Activated CD4-positive, CD25-positive, alpha-beta regulatory T cell (primary cell): ENCODE measurements at places on chromosomes 5 and 9.

DNA sequence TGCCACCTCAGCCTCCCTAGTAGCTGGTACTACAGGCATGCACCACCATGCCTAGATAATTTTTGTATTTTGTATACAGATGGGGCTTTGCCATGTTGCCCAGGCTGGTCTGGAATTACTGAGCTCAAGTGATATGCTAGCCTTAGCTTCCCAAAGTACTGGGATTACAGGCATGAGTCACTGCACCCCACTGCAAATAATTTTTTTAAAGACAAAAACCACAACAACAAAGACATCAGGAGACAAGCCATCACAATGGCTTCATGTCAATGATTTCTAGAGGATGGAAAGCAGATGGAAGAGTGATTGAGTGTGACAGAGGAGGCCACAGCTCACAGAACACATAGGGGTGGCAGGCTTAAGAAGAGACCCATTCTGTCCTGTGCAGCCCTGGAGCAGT, 97.9 kb upstream of the PCSK1 start:
- DNase-seq, result no peak

DNA sequence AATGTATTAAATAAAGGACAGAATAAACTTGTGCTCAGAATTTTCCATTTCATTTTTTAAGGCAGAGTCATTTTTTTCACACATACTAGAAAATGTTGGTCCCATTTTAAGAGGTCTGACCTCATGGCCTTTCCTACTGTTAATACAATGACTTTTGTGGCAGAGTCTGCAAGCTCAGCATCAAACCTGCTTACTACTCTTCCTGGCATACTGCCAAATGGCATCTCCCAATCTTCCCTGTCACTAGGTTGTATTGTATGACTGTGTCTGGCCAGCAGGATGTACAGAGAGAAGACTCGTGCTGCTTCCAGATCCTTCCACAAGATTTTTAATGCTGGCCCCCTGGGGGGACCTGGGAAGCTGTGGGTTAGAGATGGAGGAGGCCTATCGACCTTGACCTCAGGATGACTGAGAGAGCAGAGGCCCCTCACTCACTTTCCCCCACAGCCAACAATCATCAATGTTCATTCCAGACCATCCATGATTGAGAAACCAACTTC, 64.7 kb downstream of the BARX1 start:
- no peak for DNase-seq

GRCh38 chr5:59178482-59178881, 595.6 kb downstream of the RAB3C start:
- no peak for DNase-seq

GRCh38 chr9:72280913-72281500, 84.0 kb downstream of the ZFAND5 start:
- peak; percentile 31 for DNase-seq

DNA sequence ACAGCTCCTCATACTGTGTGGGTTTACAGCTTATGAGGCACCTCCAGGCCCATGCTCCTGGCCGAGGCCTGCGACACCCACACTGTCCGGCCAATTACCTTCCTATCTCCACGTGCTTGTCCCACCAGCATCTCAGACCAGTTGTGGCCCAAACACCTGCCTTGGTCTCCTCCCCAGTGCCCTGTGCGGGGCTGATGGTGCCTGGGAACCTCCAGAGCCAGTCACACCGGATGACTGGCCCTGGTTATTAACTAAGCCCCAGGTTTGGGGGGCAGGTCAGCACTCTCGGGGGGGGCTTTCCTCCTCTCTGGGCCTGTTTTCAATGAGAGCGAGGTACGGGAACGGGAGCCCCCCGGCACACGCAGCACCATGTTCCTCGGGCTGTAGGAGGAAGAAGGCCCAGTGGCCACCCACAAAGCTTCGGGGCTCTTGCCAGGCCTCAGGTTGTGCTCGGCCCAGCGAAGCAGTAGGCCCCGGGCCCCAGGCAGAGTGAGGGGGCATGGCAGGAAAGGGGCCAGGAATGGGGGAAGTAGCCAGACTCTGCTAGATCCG, 76.0 kb upstream of the PHYKPL start:
- DNase-seq, result no peak

GRCh38 chr5:82397741-82398320, 119.7 kb upstream of the RPS23 start:
- no peak for DNase-seq

DNA sequence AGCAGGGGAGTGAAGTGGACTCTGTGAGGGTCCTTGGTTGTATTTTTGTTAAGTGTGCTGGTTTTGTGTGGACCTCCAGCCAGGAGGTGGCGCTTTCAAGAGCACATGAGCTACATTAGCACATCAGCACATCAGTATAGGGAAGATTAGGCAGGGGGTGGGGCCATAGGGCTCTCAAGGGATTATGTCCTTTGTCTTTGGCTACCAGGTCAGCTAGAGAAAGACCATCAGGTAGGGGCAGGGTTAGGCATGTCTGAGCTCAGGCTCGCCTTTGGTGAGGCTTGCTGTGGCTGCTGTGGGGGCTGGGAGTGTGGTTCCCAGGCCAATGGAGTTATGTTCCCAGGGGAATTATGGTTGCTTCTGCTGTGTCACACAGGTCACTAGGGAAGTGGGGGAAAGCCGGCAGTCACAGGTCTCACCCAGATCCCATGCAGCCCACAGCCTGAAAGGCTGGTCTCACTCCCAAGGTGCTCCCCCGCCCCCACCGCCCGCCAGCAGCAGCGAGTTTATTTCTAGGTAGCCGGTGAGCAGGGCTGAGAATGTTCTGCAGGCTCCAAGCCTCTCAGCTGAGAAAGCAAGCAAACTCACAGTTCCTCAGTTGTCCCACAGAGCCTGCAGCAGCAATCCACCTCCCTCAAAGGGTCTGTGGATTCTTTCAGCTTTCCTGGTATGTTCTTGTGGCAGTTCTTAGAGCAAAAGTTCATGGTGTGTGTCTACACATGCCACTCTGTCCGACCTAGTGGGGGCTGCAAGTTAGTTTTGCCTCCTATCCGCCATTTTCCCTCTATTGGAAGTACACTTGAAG, 13.7 kb downstream of the OR1J1 start:
- no peak for DNase-seq

DNA sequence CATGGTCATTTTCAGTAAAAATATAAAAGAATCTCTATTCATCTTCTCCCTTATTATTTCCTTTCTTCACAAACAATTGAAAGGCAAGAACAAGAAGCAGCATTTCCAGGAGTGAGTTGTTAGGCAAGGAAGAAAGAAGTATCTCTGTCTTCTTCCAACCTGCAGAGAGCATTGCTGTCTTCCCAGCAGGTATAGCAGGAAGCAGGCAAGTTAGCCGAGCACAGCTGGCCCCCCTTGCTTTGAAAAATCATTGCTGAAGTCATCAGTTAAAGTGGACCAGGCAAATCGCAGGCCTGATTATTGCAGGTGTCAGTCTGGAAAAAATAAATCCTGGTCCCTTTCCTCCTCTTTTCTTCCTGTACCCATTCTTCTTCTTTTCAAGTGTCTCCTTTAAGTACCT, 353.1 kb upstream of the BRINP1 start:
- DNase-seq, result no peak

DNA sequence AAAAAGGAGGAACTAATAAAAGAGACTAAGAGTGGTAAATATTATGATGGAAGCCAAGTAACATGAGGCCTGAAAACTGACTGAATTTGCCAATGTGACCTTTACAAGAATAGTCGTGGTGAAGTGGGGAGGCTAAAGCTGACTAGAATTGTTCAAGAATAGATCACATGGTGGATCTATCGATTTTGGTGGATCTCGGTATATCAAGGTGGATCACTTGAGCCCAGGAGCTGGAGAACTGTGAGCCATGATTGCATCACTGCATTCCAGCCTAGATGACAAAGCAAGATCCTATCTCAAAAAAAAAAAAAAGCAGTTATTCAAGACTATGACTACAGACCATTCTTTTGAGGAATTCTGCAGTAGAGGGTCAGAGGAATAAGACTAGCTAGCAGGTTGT, 15.1 kb downstream of the ERMP1 start:
- no peak for DNase-seq

- no peak for DNase-seq
These were observed 22.9 kb upstream of the ROPN1L start for GRCh38 chr5:10418654-10419345.

GRCh38 chr5:143216211-143216610, 187.3 kb downstream of the NR3C1 start:
- no peak for DNase-seq

- no peak for DNase-seq
These were observed 456.2 kb downstream of the RASEF start for GRCh38 chr9:82606492-82607382.

DNA sequence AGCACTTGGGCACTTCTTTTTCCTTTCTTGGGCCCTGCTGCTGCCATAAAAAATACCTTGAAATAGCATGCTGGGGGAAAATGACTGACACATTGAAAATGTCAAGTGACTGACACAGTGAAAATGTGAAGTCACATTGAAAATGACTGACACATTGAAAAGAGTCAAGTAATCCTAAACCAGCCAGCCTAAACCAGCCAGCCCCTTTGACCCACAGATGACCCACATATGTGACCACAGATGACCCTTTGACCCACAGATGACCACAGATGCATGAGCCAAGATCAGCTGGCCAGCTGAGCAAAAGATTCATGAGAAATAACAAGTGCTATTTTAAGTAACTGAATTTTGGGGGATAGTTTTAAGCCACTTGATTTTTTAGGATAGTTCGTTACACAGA, 97.8 kb upstream of the SLC28A3 start:
- no peak for DNase-seq

- DNase-seq, result peak; percentile 77
These were observed 613 bp upstream of the TMEM267 start for GRCh38 chr5:43484106-43484849.

- no peak for DNase-seq
These were observed 29.6 kb upstream of the CXCL14 start for GRCh38 chr5:135608361-135608760.

DNA sequence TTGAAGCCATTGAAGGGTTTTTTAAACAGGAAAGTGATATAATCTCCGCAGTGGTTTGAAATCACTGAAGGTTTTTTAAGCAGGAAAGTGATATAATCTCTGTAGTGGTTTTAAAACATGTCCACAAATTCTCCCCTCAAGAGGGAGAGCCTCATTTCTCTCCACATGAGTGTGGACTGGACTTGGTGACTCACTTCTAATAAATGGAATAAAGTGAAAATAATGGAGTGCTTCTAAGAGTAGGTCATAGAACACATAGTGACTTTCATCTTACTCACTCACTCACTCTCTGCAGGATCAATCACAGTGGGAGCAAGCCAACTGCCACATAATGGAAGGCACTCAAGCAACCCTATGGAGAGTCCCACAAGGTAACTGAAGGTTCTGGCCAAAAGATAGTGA, 12.0 kb downstream of the CTNNAL1 start:
- no peak for DNase-seq

GRCh38 chr5:152601806-152602732, 197.0 kb upstream of the NMUR2 start:
- no peak for DNase-seq

GRCh38 chr5:4953576-4953975, 186.6 kb upstream of the ADAMTS16 start:
- DNase-seq, result no peak

- no peak for DNase-seq
These were observed 63.8 kb downstream of the TARS1 start for GRCh38 chr5:33504570-33504969.

DNA sequence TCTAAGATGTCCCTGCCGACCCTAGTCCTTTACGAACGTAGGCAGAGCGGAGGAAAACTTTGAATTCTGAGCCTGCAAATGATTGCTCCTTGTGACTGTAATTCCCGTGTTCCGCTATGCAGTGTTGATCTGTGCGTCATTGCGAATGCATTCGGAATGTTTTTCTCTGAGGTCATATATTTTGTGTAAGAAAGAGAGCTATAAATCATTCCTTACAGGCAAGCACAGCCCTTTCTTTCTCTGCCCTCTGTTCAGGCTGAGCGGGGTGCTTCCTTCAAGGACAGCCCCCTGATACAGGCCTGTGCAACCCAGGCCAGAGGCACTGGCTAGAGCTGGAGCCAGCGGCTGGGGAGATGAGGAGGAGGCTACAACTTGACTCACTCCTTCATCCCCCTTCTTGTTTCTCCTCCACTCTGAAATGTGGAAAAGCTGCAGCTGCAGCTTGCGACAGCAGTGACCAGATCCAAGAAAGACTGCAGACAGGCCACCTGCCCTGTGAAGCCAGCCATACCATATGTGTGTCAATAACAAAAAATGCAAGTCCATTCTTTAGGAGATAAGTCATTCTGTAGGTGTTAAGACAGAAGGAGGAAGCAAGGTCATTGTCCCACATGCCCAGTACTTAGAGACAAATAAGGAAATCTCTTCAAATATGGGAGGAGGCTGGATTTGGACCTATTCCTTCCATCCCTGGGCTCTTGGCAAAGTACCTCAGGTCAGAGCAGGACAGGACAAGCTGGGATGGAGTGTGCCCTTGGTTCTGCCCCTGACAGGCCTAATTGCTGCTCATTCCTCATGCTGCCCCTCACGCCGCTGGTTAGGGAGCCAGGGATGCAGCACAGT, 345.7 kb upstream of the WWC1 start:
- DNase-seq, result no peak

GRCh38 chr9:1804128-1804865, 210.8 kb upstream of the SMARCA2 start:
- DNase-seq, result no peak

DNA sequence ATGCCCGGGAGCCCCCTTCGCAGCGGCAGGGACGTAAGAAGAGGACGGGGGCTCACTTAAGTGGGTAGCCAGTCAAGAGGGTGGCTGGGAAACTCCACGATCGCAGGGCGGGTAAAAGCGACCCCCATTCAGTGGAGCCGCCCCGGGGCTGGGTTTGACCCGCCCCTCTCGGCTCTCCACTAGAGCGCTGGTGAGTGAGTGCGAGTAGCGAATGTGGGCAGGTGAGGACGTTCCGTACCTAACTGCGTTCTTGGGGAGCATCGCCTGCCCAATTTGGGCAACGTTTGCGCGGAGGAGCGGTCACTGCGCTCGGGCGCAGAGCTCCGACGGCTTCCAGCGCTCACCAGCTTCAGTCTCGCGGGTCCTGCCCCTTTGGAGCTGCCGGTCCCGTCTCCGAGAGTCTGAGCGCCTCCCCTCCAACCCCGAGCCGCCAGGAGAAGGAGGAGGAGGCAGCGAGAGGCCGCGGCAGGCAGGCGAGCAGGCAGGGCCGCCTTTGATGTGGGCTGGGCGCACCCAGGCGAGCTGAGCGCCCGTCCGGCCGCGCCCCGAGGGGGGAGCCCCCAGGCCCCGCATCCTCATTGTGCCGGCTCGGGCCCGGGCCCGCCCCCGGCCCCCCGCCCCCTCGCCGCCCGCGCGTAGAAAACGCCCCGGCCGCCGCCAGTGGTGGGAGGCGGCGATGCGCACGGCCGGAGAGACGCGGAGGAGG, at the start of gene FGF18:
Gene FGF18 (plus strand): TSS at position 666 of the 706 bp plus-strand sequence. CDS start 553 bp downstream, outside the sequence.
- no peak for DNase-seq

GRCh38 chr9:134434894-134435506, 108.7 kb downstream of the RXRA start:
- no peak for DNase-seq

DNA sequence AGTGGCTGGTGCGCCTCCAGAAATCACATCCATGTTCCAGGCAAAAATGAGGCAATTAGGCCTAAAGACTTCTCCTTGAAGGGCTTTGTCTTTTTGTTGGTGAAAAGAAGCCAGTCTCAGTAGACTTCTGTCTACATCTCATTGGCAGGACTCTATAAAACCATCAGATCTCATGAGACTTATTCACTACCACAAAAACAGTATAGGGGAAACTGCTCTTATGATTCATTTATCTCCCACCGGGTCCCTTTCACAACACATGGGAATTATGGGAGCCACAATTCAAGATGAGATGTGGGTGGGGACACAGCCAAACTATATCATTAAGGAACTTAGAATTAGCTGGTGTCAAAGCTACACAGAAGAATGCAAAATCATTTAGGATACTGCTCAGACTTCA, 77.7 kb upstream of the SNX2 start:
- no peak for DNase-seq

GRCh38 chr9:72589667-72590521, 68.5 kb downstream of the TMC1 start:
- DNase-seq, result no peak
